Activated T-helper 1 cell treated with anti-CD3 and anti-CD28 coated beads, Interleukin-12 subunit alpha, Interleukin-12 subunit beta, Interleukin-2, Interleukin-4 antibody, amounts not matched to agents 30 ng/mL and 10 ng/mL and 1 ng/mL, durations not matched to agents 14 hours and 24 hours and 36 hours (primary cell): ENCODE measurements at places on chromosomes 2 and 18.

DNA sequence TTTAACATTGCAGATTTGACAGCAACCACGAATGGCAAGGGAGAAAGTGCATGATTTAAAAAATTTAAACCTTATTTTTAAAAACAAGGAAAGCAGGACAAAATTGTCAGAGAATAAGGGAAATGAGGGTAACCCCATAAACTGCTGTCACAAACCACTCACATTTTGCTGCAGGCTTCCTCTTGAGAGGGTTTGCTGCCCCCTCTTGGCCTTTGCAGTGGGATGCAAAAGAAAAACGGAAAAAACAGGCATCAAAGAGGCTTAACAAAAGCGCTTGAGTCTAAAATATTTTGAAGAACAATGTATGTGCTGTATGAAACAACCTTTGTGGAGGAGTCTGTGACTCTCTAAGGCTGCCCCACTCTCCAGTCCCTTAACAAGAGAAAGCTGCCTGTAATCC is 91.6 kb downstream of the TMX3 start:
- H3K4me3 ChIP-seq, result no peak overlapping the region
- no peak overlapping the region for H3K27ac ChIP-seq
- H3K4me1 ChIP-seq, result no peaks in the 10 kb centered on the region
- DNase-seq, result no peak

GRCh38 chr2:127514485-127514884 is 11.8 kb downstream of the IWS1 start:
- DNase-seq, result no peak
- no peaks in the 10 kb centered on the region for H3K27me3 ChIP-seq
- H3K36me3 ChIP-seq, result peaks cover 44% of the 10 kb centered on the region
- H3K4me3 ChIP-seq, result no peak overlapping the region

DNA sequence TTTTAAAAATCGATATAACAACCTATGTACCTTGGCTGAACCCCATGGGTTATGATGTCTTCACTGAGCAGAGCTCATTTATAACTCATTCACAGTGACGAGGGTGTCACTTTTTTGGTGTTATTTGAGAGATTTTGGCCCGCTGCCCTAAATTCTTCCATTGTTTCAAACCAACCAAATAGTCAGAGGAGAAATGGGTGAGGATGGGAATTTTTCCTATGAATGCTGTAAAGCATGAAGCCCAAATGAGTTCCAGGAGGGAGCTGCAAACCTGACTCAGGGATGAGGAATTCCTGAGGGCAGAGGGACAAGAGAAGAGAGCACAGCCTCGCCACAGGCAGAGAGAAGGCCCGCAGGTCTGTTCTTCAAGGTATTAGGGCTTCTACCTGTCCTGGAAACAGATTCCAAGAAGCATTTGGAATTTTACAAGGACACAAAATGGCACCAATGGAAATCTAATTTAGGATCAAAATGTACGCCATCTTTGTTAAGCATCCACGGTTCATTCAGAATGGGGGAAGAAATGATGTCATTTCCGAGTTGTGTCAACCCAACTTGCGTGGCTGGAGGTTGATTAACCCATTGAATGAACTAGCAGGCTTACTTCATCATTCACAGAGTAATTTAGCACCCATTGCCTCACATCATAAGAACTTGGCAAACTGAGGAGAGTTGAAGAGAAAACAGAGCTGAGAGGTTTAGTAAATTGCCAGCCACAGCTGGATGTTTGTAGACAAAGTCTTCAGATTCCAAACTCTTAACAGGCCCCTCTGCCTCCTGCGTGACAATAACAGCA is 133.5 kb downstream of the LAMA3 start:
- no peak overlapping the region for H3K4me3 ChIP-seq
- no peak overlapping the region for H3K27ac ChIP-seq
- peaks cover 16% of the 10 kb centered on the region for H3K27me3 ChIP-seq

- H3K27me3 ChIP-seq, result peaks cover 10% of the 10 kb centered on the region
- H3K4me3 ChIP-seq, result no peak overlapping the region
- H3K36me3 ChIP-seq, result no peaks in the 10 kb centered on the region
- no peak for DNase-seq
- no peak overlapping the region for H3K27ac ChIP-seq
Measured at GRCh38 chr2:127091148-127091547, 15.8 kb downstream of the BIN1 start.

DNA sequence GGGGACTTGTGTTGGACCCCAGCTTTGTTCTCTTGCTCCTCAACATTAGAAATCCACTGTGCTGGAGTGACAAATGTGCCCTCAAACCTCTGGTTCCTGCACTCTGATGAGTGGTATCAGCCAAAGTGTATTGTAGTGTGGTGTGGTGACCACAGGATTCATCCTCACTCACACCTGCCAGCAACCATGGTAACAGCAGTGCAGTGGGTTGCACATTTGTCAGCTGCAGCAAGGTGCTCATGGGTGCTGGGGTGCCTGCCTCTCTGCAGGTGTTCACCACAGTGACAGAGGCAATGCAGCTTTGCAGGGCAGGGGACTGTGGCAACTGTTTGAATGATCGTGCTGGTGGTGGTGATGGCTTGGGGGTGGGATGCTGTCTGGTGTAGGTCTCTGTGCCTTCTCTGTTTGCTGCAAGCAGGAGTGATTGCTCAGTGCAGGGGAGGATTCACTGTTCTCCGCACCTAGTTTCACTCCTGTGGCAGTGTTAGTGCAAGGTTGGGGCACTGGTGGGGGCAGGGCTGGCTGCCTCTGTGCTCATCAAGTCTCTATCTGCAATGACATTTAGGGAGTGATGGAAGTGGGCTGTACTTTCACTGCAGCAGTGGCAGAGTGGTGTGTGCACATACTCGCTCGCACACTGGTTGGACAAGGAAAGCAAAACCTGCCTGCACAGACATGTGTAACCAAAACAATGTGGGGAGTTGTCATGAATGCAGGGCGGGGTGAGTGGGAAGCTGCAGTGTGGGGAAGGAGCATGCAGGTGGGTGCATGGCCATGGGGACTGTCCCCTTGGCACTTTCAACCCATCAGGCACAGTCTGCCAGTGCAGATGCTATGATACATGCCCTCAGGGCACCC is 301.1 kb downstream of the PIK3C3 start:
- no peaks in the 10 kb centered on the region for H3K36me3 ChIP-seq
- H3K27me3 ChIP-seq, result peaks cover 2% of the 10 kb centered on the region
- no peak for DNase-seq
- no peaks in the 10 kb centered on the region for H3K4me1 ChIP-seq
- no peak overlapping the region for H3K27ac ChIP-seq
- no peak overlapping the region for H3K4me3 ChIP-seq

DNA sequence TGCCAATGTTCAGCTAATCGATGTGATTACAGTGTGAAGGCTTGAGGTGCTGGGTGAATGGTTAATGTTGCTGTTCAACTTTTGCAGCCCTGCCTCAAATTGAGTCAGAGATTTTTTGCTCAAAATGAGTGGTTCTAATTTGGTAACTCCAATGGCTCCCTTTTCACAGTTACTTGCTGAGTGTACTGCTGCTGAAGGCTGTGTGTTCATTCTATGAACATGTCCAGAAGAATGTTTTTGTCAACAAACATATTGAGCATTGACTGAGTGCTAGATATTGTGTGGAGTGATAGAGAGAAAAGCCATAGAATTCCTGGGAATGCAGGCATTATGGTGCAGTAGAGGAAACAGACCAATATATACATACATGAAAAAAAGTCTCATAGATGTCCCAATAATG is 39.0 kb upstream of the TCF4 start:
- H3K4me1 ChIP-seq, result no peaks in the 10 kb centered on the region
- no peaks in the 10 kb centered on the region for H3K36me3 ChIP-seq
- H3K27ac ChIP-seq, result no peak overlapping the region
- no peak overlapping the region for H3K4me3 ChIP-seq

DNA sequence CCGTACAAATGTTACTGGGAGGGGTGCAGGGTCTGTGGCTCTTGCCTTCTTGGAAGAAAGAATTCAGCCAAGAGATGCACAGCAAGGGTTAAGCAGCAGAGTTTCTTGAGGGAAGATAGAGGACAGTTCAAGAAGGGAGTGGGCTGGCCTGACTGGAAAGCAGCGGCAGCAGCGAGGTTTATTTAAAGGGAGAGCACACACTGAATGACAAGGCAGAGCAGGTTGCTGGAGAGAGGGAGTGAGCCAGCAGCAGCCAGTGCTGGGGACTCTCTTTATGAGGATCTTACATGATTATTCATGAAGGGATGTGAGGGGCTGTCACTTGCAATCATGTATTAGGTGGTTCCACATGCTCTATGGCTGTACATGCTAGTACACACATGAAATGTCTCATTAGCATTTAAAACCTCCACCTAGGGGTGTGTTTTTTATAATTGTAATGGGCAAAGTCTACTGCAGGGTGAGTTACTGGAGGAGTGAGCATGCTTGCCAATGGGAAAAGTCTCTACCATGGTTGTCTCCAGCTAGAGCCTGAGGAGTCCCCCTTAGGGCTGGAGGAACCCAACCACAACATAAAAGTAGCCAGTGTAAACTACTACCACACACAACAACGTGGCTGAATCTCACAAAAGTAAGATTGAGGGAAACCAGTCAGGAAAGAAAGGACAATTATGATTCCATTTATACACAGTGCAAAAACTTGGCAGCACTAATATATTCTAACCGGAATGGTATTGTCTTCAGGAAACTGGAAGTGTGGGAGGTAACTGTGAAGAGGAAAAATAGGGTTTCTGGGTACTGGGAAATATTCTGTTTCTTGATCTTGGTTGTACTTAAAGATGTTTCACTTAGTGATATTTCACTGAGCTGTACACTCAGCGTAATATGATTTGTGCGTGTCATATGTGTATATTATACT is 87.6 kb upstream of the FAM110C start:
- no peaks in the 10 kb centered on the region for H3K36me3 ChIP-seq
- no peak overlapping the region for H3K27ac ChIP-seq
- no peaks in the 10 kb centered on the region for H3K4me1 ChIP-seq
- peaks cover 6% of the 10 kb centered on the region for H3K27me3 ChIP-seq
- DNase-seq, result no peak
- H3K4me3 ChIP-seq, result no peak overlapping the region

DNA sequence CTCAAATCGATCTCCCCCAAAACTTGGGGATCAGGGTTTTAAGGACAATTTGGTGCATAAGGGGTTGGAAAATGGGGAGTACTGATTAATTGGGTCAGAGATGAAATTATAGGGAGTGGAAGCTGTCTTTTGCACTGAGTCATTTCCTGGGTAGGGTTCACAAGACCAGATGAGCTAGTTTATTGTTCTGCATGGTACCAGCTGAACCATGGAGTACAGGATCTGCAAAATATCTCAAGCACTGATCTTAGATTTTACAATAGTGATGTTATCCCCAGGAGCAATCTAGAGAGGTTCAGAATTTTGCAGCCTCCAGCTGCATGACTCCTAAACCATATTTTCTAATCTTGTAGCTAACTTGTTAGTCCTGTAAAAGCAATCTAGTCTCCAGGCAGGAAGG is 73.1 kb downstream of the CPO start:
- H3K36me3 ChIP-seq, result no peaks in the 10 kb centered on the region
- no peaks in the 10 kb centered on the region for H3K4me1 ChIP-seq
- no peak for DNase-seq
- H3K27me3 ChIP-seq, result peaks cover 7% of the 10 kb centered on the region

DNA sequence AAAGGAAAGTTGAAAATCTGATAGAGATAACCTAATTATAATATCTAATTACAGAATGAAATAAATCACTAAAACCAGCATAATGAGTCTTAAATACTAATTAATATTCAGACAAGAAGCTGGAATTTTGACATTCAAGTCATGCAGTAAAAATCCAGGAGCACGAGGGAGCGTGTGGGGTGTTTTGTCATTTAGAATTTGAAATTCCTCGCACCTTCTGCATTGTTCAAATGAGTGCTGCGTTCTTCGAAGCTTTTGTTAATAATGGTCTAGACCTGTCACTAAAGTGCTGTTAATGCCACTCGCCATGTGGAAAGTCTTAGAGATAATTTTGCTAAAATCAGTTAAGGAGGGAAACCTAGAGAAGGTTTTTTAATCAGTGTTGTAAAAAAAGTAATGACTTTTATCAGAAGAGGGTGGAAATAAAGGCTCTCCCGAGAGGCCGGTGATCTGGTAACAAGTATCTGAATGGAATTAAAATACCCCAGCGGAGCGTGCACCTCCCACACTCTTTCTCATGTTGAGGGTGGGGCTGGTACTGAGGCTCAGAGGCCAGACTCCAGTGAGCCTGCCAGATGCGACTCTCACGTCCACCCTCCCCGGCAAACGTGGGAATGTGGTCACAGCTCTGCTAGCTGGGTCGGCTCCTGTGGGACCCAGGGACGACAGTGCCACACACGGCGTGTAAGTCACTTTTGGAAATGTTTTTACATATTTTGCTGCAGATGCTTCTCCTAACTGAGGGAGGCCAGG is 69.4 kb upstream of the MYT1L start:
- no peaks in the 10 kb centered on the region for H3K27me3 ChIP-seq
- H3K4me3 ChIP-seq, result no peak overlapping the region
- no peak for DNase-seq
- H3K36me3 ChIP-seq, result no peaks in the 10 kb centered on the region

DNA sequence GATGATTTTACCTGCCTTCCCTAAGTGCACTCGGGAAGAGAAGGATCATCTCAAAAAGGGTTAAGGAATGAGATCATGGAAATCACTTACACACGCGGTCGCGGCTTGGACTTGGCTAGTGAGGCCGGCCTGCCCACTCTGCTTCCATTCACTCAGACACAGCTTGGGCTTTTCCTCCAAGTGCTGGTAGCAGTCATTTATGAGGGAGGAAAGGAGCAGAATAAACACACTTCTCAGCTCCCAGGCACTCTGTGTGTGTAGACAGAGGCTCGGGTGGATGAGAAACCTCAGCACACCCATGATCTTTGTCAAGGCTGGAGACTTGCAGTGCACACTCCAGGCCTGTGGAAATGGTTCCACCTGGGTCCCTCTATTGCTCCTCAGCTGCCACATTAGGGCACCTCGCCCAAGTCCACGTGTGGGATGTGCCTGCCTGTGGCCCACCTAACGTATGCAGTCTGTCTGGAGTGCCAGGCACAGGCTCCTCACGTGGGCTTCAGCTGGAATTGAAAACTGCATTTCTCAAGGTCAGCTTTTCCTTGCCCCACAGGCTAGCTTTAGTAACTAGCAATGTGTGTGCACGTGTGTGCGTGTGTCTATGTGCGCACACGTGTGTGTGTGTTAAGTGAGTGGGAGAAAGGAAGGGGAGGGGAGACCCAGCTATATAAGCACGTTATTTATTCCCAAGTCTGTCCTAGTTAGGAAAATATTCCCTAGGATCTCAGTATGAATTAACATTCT is 288.4 kb downstream of the SOX11 start:
- H3K27me3 ChIP-seq, result no peaks in the 10 kb centered on the region
- no peaks in the 10 kb centered on the region for H3K4me1 ChIP-seq
- H3K27ac ChIP-seq, result no peak overlapping the region
- DNase-seq, result no peak
- no peak overlapping the region for H3K4me3 ChIP-seq

GRCh38 chr2:166881177-166881576 is 7.1 kb upstream of the XIRP2 start:
- no peak overlapping the region for H3K4me3 ChIP-seq
- DNase-seq, result no peak
- H3K36me3 ChIP-seq, result no peaks in the 10 kb centered on the region
- no peak overlapping the region for H3K27ac ChIP-seq
- H3K27me3 ChIP-seq, result no peaks in the 10 kb centered on the region

- DNase-seq, result no peak
- no peak overlapping the region for H3K27ac ChIP-seq
- peaks cover under 1% of the 10 kb centered on the region for H3K36me3 ChIP-seq
- no peak overlapping the region for H3K4me3 ChIP-seq
- H3K4me1 ChIP-seq, result peaks cover 4% of the 10 kb centered on the region
Measured at GRCh38 chr2:18600255-18600613, 10.9 kb upstream of the NT5C1B start.

GRCh38 chr2:7524195-7524594 is 607.0 kb downstream of the RNF144A start:
- H3K36me3 ChIP-seq, result peaks cover 13% of the 10 kb centered on the region
- no peaks in the 10 kb centered on the region for H3K27me3 ChIP-seq
- peak overlapping the region; percentile 90 for H3K27ac ChIP-seq
- H3K4me3 ChIP-seq, result peak overlapping the region; percentile 41
- DNase-seq, result no peak
- peaks cover 77% of the 10 kb centered on the region for H3K4me1 ChIP-seq
